ENCODE measurements at places on chromosomes 2 and 18. TPM values are rescaled to one million over a fixed set of nuclear protein-coding genes. Genes with fewer than 3 reads are reported as not detected.

Gene TRIM54
- 4.2 TPM for total RNA-seq

- DNase-seq: no peak
Measured at GRCh38 chr2:172993931-172994717, 81.5 kb upstream of the MAP3K20 start.

DNA sequence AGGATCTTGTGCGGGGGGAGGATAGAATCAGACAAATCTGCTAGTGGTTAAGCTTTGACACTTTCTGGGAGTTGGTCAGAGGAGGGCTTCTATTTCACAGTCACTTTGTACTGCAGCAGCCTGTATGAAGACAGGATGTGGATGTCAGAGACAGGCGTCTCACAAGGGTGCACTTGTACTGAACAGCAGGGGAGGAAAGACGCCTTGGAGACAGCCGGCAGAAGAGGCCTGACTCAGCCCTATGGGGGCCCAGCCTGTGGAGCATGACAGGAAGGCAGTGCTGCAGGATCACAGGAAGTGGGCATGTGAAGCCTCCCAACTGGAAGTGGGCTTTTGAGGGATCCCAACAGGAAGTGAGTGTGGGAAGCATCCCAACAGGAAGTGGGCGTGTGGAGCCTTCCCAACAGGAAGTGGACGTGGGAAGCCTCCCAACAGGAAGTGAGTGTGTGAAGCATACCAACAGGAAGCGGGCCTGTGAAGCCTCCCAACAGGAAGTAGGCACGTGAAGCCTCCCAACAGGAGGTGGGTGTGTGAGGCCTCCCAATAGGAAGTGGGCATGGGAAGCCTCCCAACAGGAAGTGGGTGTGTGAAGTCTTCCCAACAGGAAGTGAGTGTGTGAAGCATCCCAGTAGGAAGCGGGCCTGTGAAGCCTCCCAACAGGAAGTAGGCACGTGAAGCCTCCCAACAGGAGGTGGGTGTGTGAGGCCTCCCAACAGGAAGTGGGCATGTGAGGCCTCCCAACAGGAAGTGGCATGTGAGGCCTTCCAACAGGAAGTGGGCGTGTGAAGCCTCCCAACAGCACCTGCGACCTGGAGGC is 212.3 kb downstream of the SNTG2 start:
- no peak for DNase-seq

DNA sequence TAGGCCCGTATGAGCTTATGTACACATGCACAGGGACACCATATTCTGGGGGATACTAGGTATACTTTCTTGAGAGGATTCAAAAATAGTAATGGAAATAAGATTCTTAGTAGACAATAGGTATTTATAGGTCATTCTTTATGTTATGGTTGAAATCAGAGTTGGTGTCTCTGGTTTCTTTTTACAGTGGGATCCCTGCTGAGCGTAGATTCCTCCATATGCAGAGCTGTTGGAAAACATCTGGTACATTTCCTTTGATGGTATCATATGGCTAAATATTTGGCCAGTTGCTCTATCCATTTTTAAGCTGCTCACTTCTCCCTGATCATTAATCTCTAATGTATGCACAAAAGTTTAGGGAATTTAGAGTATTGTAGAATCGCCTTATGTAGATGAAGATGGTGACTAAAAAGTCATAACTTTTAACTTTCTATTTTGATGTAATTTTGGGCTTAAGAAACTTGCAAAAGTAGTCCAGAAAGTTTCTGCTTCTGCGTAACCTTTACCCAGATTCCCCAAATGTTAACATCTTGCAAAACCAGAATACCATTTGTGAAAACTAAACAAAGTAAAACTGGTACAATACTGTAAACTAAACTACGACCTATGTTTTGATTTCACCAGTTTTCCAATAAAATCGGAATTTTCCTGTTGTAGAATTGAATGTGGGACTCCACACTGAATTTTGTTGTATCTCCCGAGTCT is 5.4 kb downstream of the ARHGAP28 start:
- DNase-seq: no peak

Measured in H1 (cell line).